Activated CD4-positive, alpha-beta T cell treated with anti-CD3 and anti-CD28 coated beads for 48 hours (primary cell): ENCODE measurements at places on chromosomes 5 and 9.

- no peak for DNase-seq
Measured at GRCh38 chr5:91228188-91228587, 154.9 kb downstream of the ARRDC3 start.

GRCh38 chr9:911005-911404 lies 65.5 kb upstream of the DMRT3 start:
- no peak for DNase-seq

- no peak for DNase-seq
Measured at GRCh38 chr5:81779916-81780266, 29.0 kb upstream of the SSBP2 start.

GRCh38 chr9:22790329-22790728 lies 343.7 kb downstream of the DMRTA1 start:
- DNase-seq, result no peak

- DNase-seq, result no peak
Measured at GRCh38 chr5:73228052-73228451, 55.1 kb downstream of the TMEM174 start.

GRCh38 chr9:81599837-81600236 lies 89.5 kb downstream of the TLE1 start:
- DNase-seq, result no peak

GRCh38 chr5:54792611-54793404 lies 192.6 kb downstream of the ESM1 start:
- DNase-seq, result no peak

DNA sequence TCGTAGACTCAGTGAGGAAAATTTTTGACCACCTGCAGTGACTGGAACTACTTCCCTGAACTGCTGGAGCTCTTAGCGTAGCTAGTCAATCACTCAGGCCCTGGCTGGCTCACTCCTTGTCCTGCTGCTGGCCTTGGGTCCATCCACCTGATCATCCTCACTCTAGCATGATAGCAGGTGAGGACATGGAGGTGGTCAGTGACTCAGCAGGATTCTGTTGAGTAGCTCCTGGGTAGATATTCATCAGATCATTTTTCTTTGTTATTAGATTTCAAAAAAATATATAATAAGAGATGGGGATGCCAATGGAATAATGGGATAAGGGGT lies 25.0 kb upstream of the SEMA4D start:
- no peak for DNase-seq

DNA sequence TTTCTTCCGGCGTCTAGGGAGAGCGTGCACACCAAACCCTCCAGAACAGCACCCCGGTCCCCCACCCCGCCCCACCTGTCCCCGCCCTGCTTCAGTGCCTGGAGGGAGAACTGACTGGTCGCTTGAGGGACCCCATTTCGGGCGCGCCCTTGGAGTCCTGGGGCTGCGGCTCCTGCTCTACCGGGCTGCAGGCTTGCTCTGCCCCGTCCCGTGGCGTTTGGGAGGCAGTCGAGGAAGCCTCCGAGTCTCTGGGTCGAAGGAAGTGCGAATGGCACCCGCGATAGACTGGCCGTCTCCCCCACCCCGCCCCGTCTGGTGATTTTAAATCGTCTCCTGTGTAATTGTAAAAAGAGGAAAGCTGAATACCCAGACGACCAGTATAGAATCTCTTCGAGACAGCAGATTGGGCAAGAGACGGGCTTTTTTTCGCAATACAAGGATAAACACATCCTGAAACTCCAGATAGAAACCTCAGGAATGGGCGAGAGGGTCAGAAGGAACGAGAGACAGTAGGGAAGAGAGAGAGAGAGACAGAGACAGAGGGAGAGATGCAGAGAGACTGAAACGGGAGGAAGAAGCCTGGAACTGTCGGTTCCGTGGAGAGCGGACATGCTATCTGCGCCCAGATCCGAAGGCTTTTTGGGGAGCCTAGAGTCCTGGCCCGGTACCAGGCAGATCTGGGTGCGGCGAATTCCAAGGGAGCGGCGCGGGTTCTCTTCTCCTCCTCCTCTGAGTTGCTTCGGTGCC lies 9.9 kb downstream of the PRDM6 start:
- DNase-seq, result no peak

GRCh38 chr5:55146080-55146479 lies 13.9 kb upstream of the GPX8 start:
- DNase-seq, result no peak

GRCh38 chr5:74765201-74765600 lies 1.7 kb downstream of the GFM2 start:
- DNase-seq, result no peak

GRCh38 chr5:66967826-66968262 lies 228.8 kb downstream of the CD180 start:
- DNase-seq, result peak; percentile 9

GRCh38 chr5:157494178-157494832 lies 34.3 kb downstream of the NIPAL4 start:
- no peak for DNase-seq

GRCh38 chr9:8362250-8362649 lies 562.7 kb upstream of the DMAC1 start:
- DNase-seq, result no peak

GRCh38 chr5:177363565-177363964 lies 5.8 kb downstream of the RGS14 start:
- DNase-seq, result no peak

- DNase-seq, result no peak
Measured at GRCh38 chr9:122857815-122858214, 29.4 kb upstream of the PDCL start.

DNA sequence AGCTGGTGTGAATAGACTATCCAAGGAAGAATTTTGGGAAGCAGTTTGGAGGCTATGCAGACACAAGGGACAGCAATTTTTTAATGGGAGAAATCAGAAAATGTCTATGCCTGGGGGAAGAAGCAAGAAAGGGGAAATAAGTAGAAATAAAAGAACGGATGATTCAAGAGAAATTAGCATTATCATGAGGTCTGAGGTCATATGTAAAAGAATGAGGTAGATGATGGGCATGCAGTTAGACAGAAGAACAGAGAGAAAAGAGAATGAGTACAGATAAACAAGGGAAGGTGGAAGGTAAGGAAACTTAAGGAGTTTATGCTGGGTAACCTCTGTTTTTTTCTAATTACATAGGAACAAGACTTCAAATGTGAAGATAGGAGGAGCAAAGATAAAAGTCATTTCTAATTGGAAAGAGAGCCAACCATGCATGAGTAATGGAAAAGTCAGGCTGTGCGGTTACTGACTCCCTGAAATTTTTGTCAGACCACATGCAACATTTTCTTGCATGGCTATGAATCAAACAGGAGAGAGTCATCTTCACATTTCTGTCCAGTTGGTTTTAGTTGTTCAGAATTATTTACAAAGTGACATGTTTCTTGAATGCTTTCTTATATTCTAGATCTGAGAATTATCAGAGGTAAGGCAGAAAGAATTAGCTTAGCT lies 101.0 kb upstream of the PIK3R1 start:
- DNase-seq, result no peak

GRCh38 chr9:113454914-113455761 lies 8.4 kb upstream of the RGS3 start:
- DNase-seq, result peak; percentile 26

DNA sequence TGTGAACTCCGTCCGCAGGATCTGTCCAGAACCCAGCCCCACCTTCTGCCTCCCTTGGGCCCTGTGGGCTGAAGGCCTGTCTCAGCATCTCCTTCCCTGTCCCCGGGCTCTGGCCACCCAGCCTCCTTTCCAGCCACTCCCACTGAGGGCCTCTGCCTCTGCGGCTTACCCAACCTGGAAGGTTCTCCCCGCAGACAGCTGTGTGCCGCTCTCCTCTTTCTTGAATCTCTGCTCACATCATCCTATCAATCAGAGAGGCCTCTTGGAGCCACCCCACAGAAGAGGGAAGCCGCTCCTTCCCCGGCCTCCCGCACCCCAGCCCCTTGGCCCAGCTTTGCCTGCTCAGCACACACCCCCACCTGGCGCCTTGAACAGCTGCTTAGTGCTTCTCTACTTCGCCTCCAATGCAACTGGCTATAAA lies 81.5 kb upstream of the UNC5A start:
- DNase-seq, result no peak

GRCh38 chr5:171904886-171905285 lies 101.6 kb downstream of the FBXW11 start:
- no peak for DNase-seq

- DNase-seq, result no peak
Measured at GRCh38 chr9:20553558-20554149, 68.6 kb downstream of the MLLT3 start.

GRCh38 chr5:89570557-89570956 lies 687.6 kb upstream of the MEF2C start:
- no peak for DNase-seq

- no peak for DNase-seq
Measured at GRCh38 chr5:55929020-55929799, 65.6 kb downstream of the IL6ST start.

- DNase-seq, result no peak
Measured at GRCh38 chr9:471320-471719, 256.7 kb downstream of the DOCK8 start.

DNA sequence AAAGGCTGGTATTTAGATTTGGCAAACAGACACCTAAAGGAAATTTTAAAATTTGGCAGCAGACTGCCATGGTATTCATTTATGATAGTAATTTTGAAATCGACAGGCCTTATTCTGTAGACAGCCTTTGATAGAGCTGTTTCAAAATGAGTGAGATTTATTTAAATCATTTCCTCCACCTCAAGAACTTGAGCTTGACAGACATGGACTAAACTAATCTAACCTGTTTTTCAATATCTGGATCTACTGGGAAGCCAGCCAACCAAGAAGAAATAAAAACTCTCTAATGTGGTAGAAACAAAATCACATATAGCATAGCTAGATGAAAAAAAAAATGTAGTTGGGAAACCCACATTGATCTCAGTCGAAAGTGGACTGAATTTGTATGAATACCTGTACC lies 56.9 kb upstream of the RASA1 start:
- DNase-seq, result no peak

GRCh38 chr9:114223564-114224246 lies 68.4 kb downstream of the COL27A1 start:
- no peak for DNase-seq

DNA sequence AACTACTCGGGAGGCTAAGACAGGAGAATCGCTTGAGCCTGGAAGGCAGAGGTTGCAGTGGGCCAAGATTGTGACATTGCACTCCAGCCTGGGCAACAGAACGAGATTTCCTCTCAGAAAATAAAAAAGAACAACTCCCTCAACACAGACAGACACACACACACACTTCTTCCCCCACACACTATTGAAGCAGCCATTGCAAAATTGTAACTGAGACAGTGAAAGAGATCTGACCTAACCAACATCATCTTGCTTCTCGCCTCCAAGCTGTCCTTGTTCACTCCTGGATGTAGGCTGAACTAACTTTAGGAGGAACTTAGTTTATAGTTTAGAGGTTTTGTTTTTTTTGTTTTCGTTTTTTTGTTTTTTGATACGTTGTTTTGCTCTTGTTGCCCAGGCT lies 13.0 kb upstream of the PLIN2 start:
- no peak for DNase-seq
